ENCODE measurements at places on chromosomes 13 and 19.

DNA sequence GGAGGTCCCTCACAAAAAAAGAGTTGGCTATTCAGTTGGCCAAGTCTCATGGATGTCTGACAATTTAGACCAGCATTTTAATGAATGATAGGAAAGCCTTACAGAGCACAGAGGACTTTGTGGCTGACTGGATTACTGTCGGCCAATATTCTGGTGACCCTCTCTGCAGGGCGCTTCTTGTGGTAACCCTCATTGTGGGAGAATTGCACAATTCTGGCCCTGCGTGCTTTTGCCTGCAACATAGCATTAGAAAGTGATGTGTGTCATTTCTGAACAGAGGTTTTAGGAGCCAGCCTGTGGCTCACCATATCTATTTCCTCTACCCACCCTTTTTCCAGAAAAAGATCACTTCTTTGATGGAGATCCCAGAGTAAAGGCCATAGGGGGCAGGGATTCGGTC lies 71.4 kb downstream of the EFNB2 start:
- DNase-seq, result peak; percentile 73

GRCh38 chr19:4052114-4052992 lies 14.3 kb downstream of the ZBTB7A start:
- DNase-seq, result peak; percentile 51

DNA sequence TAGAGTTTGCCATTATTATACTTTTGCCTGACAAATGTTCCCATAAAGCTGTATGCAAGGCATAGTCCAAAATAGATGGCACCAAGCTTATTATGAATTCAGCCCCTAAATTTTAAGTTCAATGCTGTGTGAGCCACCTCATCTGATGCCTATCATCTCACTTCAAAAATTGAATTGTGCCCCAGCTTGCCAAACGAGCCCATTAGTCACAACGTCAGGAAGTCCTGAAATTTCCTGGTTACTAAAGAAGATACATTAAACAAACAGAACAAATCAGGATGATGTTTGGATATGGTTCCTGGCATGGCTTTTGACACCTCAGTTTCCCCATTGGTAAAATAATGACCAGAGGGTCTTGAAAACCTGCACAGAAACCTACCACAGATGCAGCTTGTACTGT lies 147.5 kb upstream of the SOX21 start:
- DNase-seq, result no peak

DNA sequence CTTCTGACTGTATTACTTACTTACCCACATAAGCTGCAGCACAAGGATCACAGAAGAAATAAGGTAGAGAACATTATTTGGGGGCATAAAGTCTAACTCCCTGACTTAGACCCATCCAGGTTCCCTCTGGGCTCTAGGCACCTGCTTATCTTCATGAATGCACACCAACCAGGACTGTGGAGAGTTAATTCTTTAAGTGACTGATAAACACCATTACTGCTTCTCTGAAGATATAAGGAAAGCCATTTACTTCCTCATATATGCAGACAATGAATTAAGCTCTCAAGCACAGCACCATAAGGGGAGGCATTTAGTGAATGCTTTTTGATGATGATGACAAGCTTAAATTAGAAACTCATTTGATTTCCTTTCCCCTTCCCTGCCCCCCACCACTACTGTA lies 22.5 kb downstream of the OBI1 start:
- peak; percentile 87 for DNase-seq

DNA sequence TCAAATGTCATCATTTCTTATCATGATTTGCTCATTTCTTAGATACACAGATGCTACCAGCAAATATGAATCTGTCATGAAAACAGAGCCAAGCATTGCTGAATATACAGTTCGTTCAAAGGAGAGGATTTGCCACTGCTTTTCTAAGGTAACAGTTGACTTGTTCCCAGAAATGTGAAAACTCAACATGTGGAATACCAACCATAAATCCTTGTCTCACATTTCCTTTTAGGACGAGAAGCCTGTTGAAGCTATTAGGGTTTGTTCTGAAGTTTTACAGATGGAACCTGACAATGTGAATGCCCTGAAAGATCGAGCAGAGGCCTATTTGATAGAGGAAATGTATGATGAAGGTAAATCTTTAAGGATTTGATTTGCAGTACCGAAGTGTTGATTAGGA lies 86.7 kb downstream of the DNAJC3 start:
- no peak for DNase-seq

GRCh38 chr19:41353466-41354342 lies at the start of gene TGFB1:
Gene TGFB1 (minus strand): TSS chr19:41353922. CDS start chr19:41353044, 878 bp downstream.
- DNase-seq, result peak; percentile 96

Data from hematopoietic multipotent progenitor cell treated with erythropoietin and hydrocortisone succinate and interleukin-3 and kit ligand, for 4 days (in vitro differentiated cells).